ENCODE measurements at places on chromosomes 1 and 21.

DNA sequence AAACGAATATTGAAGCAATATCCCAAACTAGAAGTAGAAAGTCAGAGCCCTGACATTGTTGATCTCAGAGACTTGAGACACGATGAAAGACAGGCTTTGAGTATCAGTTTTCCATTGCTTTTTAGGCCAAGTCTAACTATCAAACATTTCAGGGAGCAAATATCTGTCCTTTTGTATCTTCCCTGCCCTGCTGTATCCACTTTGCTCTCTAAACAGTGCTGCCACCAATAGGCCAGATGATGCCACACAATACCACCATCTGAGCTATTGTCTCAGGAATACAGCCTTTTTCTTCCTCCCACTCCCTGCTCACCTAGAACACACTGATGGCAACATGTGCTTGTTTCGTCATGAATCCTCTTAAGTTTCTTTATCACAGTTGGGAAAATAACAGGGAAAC, 62.6 kb upstream of the SPAG17 start:
- no peak for DNase-seq

- no peak for DNase-seq
These were observed 82.6 kb downstream of the GDAP2 start for GRCh38 chr1:117846674-117847425.

DNA sequence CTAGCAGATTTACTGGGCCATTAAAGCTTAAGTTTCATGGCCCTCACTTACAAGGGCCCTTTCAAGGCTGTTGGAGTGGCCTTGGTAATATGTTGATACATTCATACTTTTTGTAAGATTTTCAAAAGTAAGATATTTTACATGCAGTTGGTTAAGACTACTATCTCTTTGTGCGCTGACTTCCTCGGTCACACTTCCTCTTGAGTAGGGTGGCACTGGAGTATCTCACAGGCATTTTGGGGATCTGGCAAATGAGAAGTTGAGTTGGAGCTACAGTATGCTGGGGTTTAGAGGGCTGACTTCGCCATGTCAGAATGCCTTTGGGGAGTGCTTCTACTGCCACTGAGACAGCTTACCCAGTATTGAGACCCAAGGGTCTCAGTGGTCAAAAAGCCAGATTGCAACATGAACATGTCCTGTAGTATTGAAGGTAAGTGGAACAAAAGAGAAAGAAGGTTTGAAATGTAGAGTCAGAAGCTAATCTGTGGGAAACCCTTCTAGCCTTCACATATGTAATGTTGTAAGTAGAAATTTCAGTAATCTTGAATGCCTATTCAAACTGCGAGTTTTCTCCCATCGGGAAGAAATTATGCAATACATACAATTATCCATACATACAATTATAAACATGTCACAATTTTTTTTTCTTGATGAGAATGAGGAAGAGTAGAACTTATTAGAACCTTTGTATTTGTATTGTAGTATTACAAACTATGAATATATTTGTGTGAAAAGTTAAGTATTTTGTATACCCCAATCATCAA, 32.3 kb upstream of the RALGPS2 start:
- no peak for DNase-seq

DNA sequence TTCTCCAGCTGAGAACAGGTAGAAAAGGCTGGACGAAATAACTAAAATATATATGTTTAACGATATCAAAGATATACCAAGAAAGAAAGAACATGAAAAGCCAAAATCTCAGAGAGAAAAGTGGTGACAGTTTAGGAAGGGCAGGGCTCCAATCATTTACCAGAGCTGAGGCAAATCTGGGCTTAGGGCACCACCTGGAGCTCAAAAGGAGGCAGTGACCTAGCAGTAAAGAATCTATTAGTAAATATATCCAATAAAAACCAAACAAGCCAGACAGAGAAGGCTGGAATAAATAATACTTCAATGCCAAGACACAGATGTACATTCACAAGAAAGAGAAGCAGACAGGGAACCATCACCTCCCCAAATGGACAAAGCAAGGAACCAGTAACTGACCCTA, 43.5 kb downstream of the CHIA start:
- DNase-seq, result peak; percentile 42

GRCh38 chr1:47557066-47557465, 119.2 kb downstream of the FOXD2 start:
- no peak for DNase-seq

DNA sequence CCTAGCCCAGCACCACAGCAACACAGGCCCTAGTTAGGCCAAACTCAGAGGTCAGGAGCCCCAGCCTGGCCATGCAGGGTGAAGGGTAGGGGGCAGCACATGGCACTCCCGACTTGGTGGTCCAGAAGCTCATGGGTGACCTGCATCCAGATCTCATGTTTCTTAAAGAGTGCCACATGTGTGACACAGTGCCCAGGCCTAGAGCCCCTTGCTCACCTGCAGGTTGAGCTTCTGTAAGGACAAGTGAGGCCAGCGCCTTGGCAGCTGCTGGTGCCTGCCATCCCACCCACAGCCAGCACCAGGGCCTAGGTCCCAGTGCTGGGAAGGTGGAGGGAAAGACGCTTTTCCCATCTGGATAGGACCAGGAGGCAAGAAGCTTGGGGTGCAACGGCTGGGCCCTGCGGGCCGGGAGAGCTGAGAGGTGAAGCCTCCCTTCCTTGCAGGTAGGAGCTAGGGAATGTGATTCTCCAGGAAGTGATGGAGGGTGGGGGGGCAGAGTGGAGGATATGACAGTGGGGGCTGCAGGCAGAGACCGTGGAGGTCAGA, 6.5 kb downstream of the SHISA4 start:
- DNase-seq, result no peak

DNA sequence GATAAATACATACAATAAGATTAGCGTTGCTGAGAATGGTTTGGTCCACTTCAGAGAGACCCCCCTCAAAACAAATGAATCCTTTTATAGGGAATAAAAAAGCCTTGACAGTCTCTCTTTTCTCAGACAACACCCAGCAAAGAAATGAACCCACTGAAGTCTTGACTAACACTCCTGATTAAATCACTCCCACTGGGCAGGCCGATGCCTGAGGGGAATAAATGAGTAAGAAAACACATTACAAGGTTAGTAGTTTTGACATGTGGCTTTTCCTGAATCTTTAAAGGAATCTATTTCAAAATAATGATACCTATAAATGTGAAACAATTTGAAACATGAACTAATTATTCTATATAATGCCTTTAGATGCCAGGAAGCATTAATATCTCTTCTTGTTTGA, 146.9 kb upstream of the POGK start:
- no peak for DNase-seq

DNA sequence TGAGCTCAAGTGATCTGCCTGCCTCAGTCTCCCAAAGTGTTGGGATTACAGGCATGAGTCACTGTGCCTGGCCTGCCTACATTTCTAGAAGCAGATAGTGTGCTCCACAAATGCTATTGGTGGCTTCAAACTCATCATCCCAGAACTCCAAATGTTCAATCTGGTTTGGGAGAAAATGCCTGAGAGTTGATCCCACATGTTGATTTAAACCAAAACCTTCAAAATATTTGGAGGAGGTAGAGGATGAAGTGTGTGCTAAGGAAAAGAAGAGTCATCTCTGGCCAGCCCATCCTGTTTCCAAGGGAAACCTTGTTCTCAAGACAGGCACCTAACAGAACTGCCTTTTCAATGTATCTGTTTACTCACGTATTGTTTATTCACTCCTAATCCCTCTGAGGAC, 55.4 kb upstream of the GRHL3 start:
- no peak for DNase-seq

GRCh38 chr1:42747125-42747524, 7.1 kb upstream of the CLDN19 start:
- no peak for DNase-seq

DNA sequence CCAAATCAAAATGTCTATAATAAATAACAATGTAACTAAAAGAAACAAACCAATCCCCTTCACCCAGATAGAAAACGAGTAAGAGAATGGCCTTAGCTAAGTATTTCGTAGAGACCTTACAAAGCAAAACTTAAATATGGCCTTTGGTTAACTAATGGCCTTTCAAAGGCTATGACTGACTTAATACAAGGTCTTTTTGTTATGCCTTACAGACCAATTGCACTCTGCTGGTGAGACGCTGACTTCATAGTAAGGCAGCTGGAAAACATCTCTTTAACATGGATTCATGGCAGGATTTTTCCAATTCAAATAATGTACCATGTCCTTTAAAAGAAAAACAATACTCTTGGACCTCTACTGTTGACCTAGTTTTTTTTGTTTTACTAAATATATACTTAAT, 15.8 kb upstream of the TBCE start:
- DNase-seq, result no peak

DNA sequence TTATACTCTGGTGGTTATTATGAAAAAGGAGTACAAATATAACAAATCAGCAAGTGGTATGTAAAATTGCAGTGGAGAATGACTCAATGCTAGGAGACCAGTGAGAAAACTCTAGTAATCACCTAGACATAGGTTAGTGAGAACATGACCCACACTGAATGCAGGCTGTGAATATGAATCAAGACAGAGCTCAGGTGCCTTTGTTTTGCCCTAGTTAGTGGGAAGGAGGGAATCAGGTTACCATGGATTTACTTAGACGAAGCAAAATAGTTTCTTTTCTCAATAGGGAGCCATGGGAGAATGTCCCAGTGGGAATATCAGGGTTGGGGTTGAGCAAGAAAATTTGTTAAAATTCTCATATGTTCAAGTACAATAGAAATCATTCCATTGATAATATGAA, 10.6 kb upstream of the GCLM start:
- no peak for DNase-seq

DNA sequence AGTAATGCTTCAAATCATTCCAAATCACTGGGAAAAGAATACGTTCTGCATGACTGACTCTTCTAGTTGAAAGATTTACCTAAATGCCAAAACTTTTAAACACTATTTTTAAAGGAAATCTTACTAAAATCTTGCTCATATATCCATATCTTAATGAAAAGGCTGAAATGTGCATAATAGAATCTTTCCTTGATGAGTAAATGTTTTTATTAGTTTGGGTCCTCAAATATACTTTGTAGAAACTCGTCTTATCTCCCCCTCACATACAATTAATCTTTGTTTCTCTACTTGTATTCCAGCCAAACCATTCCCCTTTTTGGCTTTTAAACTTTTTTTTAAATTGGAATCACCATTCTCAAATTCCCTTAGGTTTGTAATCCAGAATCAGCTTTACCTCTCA, 110.2 kb downstream of the NTNG1 start:
- no peak for DNase-seq

DNA sequence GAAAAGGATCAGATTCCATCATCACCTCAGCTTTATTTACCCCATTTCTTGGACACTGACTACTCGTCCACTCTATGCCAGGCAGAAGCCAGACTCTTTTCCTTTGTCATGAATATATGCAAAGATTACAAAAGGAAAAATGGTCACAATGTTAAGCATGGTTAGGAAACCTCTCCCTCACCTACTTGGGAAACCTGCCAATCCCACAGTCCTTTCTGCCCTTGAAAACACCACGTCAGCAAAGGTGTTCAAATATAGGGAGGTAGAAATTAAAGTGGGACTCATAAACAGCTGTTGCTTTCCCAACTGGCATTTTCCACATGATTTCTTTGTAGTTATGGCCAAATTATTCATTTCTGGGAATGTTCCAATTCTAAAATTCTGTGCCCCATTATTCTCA, 16.2 kb upstream of the ATP13A2 start:
- no peak for DNase-seq

GRCh38 chr1:24294716-24295371, 24.3 kb upstream of the GRHL3 start:
- no peak for DNase-seq

- no peak for DNase-seq
These were observed 113.9 kb downstream of the ZBTB18 start for GRCh38 chr1:244165021-244165420.

DNA sequence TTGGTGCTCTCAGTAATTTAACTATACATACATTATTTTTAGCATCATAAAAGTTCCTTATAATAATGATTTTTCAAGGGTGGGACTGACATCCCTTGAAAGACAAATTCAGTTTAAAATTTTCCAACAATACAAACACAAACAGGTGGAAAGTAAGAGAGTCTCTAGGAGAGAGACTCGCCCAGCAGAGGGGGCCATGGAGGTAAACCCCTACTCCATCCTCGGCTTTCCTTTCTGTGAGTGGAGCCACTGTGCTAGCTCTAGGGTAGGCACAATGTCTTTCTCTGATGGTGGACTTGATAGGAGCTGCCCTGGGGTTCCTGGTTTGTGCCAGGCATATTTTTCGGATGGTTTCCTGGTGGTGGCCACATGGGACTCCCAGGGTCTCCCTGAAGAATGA, 8.3 kb downstream of the CSMD2 start:
- DNase-seq, result no peak

- no peak for DNase-seq
These were observed 19.3 kb downstream of the F3 start for GRCh38 chr1:94522304-94522703.

DNA sequence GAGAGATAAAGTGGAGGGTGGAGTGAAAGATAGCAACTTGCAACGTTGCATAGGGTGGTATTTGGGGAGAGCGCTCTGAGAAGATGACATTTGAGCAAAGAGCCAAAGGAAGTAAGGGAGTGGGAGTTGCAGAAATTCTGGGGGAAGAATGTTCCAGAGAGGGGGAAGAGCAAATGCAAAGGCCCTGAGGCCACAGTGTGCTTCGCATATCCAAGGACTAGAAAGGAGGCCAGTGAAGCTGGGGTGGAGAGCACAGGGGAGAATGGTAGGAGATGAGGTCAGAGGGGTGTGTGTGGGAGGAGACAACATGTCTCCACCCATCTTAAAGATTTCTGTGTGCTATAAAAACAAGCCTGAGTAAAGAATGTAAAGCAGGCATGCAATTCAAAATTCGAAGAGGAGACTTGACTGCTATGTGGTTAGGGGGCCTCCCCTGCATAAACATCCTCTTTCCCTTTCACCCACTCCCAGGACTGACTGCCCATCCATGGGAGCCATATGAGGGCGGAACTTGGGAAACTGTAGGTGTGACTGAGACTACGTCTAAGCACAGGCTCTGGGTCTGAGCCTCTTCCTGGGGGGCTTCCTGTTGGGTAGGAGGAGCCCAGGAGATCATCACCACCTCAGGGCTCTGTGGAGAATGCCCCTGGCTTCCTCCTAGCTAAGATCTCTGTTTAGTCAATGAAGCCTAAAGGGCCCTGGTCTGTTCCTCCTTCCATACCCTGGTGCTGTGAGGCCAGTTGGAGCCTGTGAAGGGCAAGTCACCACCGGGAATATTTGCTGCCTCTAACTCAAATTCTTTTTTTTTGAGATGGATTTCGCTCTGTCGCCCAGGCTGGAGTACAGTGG, 2.9 kb upstream of the CLIC4 start:
- no peak for DNase-seq

GRCh38 chr1:220843481-220844011, 35.7 kb upstream of the HLX start:
- no peak for DNase-seq

GRCh38 chr1:176033474-176033873, 173.6 kb downstream of the COP1 start:
- no peak for DNase-seq

- DNase-seq, result no peak
These were observed 45.0 kb downstream of the VAV3 start for GRCh38 chr1:107919953-107920352.
